ENCODE measurements at places on chromosomes 7 and 10.
A peak's percentile ranks its signal among the peaks of the same experiment; 100 is the strongest.

GRCh38 chr10:59896191-59896590, 10.2 kb downstream of the CCDC6 start:
- no peak for DNase-seq

- no peak for DNase-seq
Observed at GRCh38 chr10:86665868-86666267, 2.4 kb upstream of the LDB3 start.

DNA sequence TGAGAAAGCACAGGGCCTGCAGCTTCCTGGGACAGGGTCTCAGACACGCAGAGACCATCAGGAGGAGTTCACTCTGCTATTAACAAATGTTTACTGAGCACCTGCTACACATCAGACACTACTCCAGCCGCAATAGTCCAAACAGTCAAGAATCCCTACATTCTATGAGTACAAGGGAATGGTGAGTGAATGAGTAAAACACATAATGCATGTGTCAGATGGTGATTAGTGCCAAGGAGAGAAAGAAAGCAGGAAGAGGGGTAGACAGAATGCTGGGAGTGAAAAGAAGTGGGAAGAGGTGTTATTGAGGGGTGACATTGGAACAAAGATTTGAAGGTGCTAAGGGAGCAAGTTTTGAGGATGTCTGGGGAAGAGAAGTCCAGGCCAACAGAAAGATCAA, 634.2 kb upstream of the GALNT17 start:
- no peak for DNase-seq

- DNase-seq = no peak
Observed at GRCh38 chr10:24605141-24605540, 118.5 kb downstream of the ARHGAP21 start.

GRCh38 chr7:98163704-98164494, 47.3 kb upstream of the BHLHA15 start:
- DNase-seq = peak; percentile 17

- no peak for DNase-seq
Observed at GRCh38 chr7:25636871-25637283, 408.6 kb upstream of the NPVF start.

GRCh38 chr10:51675088-51675487, 24.3 kb downstream of the CSTF2T start:
- DNase-seq = no peak

GRCh38 chr7:131899271-131900030, 343.0 kb upstream of the PODXL start:
- DNase-seq = no peak

- no peak for DNase-seq
Observed at GRCh38 chr10:62277971-62278370, 9.3 kb upstream of the RTKN2 start.

GRCh38 chr7:332646-333392, 42.8 kb downstream of the FOXL3 start:
- no peak for DNase-seq

DNA sequence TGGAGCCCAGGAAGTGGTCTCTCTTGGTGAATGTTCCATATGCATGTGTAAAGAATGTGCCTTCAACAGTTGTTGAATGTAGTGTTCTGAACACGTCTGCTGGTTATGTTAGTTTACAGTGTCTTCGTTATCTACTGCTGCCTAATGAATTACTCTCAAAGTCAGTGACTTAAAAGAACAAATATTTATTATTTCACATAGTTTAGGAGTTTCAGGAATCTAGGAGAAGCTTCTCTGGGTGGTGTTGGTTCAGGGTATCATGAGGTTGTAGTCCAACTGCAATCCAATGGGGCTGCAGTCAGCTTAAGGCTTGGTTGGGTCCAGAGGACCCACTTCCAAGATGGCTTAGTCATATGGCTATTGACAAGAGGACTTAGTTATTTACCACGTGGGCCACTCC, 36.6 kb upstream of the IGFBP3 start:
- no peak for DNase-seq

DNA sequence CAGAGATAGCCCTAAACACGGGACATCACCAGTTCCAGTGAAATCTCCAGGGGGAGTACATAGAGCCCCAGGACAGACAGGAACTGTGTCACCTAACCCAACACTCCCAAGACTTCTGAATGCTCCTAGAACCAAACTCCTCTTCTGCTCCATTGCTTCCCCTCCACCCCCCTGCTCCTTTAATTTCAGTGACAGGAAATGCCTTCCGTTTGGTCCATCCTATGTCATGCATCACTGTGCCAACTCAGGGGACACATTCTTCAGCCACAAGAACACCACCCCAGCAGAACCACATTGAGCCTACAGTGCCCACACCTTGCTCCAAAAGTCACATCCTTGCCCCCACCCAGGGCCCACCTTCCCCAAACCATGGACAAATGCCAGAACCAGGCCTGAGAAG, 100.5 kb downstream of the KCNMA1 start:
- DNase-seq = no peak

GRCh38 chr10:51532044-51532443, 167.4 kb downstream of the CSTF2T start:
- DNase-seq = no peak

DNA sequence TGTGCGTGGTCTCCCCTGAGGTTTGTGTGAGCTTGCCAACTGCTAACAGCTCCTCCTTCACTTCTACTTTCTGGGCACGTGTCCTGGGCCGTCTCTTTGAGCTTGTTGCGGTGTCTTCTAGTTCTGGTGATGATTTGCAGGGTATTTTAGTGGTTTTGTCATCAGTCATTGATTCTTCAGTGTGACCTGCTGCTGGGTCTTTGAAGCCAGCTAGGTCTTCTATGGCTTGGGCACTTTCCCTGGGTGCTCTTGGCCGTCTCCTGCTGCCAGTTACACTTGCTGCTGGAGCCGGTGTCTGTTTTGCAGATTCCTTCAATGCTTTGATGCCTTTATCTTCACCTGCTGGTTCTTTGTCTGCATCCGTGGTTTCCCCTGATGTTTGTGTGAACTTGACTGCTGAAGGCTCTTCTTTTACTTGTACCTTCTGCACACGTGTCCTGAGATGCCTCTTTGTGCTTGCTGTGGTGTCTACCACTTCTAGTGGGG, 23.0 kb downstream of the MKI67 start:
- DNase-seq = no peak

DNA sequence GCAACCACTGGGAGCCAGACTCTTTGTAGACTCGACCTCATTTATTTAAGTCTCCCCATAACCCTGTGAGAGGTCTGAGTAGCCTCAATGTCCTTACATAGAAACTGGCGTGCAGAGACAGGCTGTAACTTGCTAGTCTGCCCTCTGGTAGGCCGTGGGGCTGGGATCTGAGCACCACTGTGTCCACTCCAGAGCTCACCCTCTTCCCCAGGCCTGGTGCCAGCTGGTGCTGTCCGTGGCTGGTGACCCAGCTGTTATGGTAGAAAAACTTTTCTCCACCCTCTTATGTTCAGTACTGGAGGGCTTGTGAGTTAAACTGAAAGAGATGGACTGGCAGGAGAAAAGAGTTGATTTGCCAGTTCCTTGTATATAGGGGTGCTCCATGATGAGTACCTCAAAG, 41.9 kb downstream of the ADAMTS14 start:
- no peak for DNase-seq

GRCh38 chr7:282621-283020, 7.3 kb upstream of the FOXL3 start:
- no peak for DNase-seq

DNA sequence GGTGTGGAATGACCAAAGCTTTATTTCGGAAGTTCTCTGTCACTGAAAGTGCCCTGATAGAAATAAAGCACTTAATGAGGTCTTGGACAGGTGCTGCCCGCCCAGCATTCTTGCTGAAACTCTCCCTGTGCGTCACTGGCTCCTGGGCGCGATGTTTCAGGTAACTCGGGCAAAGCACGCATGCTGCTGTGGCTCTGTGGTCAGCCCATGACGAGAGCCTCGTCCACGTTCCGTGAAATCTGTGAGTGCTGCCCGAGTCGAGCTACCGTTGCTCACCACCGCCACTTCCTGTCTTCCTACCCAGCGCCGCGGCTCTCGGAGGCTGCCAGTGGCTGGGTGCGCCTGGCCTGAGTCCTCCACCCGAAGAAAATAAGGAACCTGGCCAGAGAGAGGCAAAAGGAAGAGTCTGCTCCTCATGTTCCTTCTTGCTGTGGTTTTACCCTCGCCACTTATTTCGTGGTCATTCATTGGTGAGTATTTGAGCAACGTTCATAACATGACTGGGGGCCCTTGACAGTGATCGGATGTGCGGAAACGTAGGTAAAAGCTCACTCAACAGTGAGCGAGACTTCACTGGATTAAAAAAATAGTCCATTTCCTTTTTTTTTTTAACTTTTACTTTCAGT, 95.5 kb downstream of the MAP3K8 start:
- no peak for DNase-seq

- DNase-seq = no peak
Observed at GRCh38 chr7:134850066-134850465, 70.6 kb downstream of the CALD1 start.

GRCh38 chr10:49303711-49304110, 4.7 kb downstream of the C10orf71 start:
- DNase-seq = no peak

DNA sequence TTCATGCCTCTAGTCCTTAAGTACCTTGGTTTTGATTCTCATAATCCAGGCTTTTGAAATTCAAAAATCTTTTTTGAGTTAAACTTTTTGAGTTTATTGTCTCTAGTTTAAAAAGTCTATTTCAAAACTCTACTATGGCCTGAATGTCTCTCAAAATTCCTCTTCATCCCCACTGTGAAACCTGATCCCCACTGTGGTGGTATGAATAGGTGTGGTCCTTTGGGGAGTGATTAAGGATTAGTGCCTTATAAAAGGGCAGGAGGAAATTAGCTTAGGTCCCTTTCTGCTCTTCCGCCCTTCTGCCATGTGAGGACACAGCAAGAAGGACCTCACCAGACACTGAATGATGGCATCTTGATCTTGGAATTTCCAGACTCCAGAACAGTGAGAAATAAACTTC, 44.1 kb upstream of the JAZF1 start:
- no peak for DNase-seq

DNA sequence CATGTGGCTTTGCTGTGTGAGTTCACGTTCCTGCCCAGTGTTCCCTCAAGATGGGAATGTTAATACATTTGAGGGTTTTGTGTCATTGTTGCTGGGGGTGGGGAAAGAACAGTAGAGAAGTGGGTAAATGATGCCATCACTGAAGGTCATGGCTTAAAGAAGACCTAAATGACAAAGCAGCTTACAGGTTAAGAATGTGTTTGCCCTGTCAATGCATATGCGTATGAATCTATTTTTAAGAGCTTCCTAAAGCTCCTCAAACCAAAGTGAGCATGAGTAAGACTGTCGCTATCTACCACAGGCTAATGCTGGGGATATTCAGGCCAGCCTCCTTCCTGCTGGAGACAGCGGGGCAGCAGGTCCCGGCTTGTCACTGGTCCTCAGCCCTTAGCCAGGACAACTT, 162.9 kb downstream of the CREB5 start:
- DNase-seq = no peak

- DNase-seq = no peak
Observed at GRCh38 chr7:106418094-106418493, 133.3 kb upstream of the NAMPT start.

GRCh38 chr10:35643151-35644049, 1.3 kb upstream of the FZD8 start:
- no peak for DNase-seq

- DNase-seq = no peak
Observed at GRCh38 chr10:60082341-60082740, 176.0 kb upstream of the CCDC6 start.

DNA sequence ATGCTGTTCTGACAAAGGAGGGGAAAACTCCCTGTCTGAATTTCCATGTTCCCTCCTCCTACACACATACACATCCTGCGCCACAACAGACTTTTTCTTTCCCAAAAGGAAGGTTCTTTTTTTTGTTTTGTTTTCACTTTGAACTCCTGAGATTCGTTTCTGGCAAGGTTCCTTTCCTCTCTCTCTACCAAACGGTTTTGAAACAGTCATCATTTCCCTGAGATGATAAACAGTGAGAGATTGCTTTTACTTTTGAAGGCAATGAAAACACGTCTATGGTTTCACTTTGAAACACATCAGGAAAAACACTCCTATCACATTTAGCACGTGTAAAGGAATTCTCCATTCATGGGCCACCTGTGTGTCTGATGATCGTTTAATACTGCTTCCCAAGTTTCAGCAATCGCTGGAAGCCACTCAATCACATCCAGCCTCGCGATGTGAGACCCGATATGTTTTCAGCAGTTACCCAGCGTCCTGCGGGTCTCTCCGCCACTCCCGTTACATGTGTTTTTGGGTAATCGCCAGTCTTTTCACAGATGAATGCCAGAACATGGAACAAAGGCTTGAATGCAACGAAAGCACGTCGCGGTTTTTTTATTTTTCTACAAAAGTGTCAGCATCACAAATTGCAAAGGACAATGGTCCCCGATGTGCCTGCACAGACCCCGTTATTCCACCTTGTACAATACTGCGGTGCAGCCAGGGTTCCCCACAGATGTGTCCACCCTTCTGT, 62.8 kb upstream of the CUX1 start:
- DNase-seq = no peak

- no peak for DNase-seq
Observed at GRCh38 chr7:31002256-31002655, 38.5 kb downstream of the GHRHR start.

DNA sequence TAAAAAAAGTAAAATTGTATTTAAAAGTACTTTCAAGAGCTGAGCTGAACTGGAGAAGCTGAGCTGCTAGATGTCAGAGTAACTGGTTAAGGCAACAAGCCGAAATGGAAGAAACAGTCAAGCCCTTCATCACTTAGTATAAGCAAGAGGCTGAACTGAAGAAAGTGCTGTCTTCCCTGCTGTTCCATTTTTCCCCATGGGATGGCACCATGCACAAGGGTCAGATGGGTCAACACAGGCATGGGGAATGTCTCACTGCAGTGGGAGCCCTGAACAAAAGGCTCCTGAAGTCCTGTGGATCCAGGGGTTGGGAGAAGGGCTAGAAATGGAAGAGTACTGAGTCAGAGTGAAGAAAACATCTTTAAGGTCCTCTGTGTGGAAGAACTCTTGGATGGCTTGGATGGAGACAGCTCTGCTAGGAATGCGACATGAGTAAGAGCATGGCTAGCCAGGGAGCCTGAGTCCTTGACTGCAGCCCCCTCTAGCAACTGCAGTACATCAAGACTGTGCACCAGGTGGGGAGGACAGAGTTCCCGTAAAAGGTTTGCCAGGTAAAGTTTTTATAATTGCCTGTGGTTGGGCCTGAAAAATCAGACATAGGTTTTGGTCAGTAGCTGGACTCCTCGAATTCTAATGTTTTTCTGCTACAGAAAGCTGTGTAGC, 348.3 kb downstream of the GPR158 start:
- DNase-seq = no peak

DNA sequence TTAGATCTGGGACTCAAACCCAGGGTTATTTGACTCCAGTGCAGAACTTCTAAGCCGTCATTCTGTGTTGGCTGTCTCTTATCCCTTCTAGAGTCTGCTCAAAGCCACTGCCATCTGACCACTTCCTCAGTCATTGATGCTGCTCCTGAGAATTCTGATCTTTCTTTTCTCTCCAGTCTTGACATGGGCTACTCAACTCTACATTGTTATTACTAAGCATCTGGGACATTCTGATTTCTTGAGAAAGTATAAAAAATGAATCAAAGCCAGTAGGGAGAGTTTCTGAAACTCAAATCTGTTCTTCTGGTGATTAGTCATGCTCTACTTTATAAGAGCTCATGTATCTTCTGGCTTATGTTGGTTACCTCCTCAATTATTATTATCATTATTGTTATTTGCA, 48.7 kb downstream of the ANK3 start:
- no peak for DNase-seq
